Stimulated activated CD4-positive, alpha-beta T cell treated with anti-CD3 and anti-CD28 coated beads, Interleukin-1b, Interleukin-23, amount 100 ng/mL, for 1 hour (primary cell): ENCODE measurements at places on chromosomes 7 and 10.

DNA sequence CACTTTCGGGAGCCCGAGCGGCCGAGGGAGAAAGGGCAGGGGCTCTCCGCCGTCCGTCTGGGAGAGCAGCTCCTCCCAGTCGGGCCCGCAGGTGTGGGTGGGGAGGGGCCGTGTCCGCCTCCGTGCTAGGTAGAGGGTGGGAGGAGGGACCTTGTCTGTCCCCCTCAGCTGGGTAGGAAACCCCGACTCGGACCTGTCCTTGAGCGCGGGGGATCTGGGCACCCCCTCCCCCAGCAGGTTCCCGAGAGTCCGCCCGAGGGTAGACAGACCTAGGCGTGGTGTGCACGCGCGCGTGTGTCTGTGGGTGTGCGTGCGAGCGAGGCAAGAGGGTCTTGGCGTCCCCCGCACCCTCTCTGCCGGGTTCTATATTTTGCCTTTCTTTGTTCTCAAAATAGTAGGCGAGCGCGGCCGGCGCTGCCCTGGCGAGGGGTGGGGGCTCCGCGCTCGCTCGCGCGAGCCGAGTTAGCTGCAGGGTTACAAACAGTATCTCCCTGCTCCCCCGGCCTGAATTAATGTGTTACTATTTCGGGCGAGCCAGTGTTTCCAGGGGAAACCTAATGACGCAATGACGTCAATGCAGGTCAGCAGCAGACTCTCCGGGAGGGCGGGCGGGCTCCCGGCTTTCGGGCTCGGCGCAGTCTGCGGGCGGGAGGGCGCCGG, 73.9 kb upstream of the LEP start:
- DNase-seq: no peak

DNA sequence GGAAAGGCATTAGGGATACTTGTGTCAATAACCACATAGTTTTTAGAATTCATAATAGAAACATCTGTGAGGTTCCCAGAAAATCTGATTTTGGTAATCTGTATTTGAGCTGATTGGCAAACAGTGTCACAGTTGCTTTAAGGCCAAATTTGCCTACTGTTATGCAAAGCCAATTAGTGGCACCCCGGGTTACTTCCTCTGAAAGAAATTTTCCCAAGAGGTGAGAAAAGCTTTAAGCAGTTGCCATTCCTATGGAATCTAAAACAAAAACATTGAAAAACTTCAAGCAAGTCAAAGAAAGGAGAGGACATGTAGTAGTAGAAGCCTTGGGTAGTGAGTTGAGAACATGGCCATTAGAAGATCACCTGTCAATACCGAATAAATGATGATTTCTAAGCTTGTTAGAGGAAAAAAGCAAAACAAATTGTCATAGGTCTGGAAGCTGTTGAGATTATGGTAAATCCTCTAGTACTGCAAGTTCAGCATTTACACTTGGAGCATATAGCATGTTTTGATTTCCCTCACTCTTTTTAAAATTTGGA, 176.8 kb downstream of the TWIST1 start:
- no peak for DNase-seq

DNA sequence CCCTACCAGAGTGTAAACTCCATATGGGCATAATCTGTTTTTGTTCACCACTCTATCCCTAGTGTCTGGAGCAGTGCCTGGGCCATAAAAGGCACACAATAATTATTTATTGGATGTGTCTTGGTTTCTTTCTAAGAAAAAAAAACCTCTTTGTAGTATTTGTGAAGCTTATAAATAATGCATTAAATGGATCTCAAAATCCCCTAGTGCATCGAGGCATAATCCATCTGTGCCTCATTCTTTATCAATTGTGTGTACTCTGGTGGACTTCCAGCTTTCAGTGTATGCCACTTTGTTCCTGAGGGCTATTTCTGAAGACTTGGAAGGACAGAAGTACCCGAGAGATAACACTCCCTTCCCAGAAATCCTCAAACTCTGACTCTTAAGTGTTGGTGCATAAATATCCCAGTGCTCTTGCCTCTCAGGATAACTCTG, 255.0 kb upstream of the PHYHIPL start:
- DNase-seq: no peak

DNA sequence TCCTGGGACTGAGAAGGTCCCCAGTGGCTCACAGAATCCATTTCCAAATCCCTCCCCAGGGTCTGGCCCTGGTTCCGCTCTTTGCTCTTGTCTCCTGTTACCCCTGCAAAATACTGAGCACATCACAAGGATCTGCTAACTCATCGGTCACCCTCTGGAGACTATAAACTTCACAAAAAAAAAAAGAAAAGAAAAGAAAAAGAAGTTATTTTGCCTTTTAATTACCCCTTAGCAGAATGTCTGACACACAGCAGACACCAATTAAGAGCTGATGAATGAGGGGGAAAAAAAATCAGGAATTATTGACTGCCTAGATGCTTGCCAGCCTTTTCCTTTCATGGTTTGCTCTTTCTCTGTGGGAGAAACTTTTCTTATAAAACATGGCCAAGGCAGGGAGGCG, 578.7 kb downstream of the GRID1 start:
- no peak for DNase-seq

- no peak for DNase-seq
Measured at GRCh38 chr7:102101926-102102325, 184.7 kb upstream of the SH2B2 start.

GRCh38 chr10:131698232-131698631, 202.6 kb upstream of the PPP2R2D start:
- no peak for DNase-seq

GRCh38 chr7:19747740-19748339, 25.6 kb downstream of the TMEM196 start:
- no peak for DNase-seq

DNA sequence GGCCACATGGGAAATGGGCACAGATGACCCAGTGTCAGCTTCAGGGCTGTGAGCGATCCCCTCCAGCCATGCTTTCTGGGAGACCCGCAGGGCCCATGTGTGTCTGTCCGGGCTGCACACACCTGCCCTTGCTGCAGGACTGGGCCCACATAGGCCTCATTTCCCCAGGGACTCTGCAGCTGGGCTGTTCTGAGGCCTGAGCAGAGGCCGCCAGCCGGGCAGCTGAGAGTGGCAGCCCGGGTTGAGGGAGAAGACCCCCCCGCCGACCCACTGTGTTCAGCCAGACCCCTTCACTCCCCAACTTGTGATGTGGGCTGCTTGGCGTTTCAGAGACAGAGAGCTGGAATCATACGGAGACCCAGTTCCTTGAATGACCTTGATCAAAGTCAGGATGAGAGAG, 50.1 kb upstream of the DPYSL4 start:
- DNase-seq: no peak

DNA sequence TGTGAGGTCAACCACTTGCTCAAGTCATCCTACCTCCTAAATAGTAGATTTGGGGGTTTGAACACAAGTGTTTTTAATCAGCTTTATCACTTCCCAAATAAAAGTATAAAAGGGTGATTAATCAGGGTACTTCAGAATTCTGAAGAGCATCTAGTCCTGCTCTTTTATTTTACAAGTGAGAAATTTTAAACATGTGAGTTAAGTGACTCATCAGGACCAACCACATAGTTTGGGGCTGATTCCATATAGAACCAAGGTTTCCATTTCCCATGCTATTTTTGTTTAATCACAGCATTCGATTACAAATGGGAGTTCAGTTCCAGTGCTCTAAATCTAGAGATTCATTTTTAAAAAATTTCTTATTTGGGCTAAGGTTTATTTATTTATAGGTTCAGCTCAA, 113.4 kb downstream of the GPR158 start:
- no peak for DNase-seq

DNA sequence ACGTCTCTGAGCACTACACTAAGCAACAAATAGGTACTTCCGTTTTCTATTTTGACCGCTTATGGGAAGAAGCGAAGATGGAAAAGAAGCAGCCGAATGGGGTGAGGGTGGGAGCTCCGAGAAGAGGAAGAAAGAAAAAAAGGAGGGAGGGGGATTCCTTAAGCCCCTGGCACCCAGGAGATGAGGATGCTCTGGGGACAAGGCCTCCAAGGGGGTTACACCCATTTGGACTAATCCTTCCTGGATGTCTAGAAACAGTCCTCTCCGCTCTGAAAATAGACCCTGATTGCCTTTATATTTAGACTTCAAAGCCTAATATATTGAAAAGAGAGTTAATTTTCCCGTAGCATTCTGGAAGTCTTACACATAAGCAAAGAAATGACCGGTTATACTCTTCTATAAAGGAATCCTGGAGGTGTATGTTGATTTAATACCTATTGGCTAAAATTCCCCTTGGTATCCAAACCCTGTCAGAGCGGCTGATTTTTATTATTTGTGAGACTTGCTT, 676 bp upstream of the HTR7 start:
- DNase-seq: no peak

GRCh38 chr7:134364619-134365037, 47.9 kb upstream of the SLC35B4 start:
- no peak for DNase-seq

DNA sequence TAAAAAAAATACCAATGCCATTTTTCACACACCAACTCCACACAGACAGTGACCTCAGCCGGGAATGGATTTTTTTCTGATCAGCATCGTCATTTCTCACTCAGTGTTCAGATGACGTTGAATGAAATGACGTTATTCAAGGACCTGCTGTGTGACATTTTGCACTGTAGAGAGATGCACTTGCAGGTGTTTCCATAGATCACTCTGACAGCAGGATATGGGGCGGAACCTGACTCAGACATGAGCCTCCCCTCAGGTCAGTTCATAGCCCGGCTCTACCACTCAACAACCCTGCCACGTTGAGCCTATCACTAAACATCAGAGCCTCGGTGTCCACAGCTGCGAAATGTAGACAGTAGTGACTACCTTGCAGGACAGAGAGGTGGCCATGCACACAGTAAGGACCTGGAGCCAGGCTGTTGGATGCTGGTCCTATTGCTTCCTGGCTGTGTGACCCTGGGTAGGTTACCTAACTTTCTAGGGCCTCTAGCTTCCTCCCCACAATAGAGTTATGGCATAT, 41.4 kb upstream of the ANTXRL start:
- DNase-seq: no peak

DNA sequence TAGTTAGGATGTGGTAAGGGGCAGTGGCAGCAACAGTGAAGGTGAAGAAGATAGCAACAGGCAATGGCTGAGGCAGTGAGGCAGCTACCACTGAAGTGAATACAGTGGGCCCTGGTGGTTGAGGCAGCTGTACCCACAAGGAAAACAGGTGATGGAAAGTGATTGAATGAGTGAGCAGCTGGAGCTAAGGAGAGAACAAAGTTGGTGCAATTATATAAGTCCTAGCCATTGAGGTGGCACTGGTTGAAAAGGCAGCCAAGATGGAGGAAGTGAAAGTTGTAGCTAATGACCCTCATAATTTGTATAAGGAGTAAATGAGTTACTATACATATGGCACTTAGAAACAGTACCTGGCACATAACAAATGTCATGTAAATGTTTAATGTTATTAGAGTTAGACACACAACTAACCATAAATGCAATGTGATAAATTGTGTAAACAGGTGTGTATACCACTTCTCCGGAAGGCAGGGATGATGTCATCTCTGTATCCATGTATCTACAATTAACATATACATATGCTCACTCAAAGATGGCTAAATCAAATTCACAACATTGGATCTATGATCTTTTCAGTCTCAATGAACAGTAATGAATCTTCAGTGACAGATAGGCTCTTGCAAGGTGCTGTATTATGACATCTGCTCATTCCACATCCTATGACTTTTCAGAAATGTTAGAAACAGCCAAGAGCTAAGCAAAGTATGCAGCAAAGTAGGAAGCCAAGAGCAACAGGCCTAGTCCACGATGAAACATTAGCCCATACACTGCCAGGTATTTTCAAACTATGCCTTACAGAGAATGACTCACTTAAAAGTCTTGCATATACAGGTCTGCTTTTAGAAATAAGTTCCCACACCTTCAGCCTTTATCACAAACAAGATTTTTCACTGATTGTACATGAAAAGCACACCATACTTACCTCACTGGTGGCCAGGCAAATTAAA, 10.7 kb downstream of the XPNPEP1 start:
- DNase-seq: no peak
